ENCODE measurements at places on chromosomes 16 and 17. TPM values are rescaled to one million over a fixed set of nuclear protein-coding genes. Genes with fewer than 3 reads are reported as not detected.

EMP2 gene
- total RNA-seq, result not detected

TPSD1 gene
- not detected for total RNA-seq

- H3K27ac ChIP-seq, result no peak overlapping the region
- H3K27me3 ChIP-seq, result peaks cover 19% of the 10 kb centered on the region
- H3K36me3 ChIP-seq, result no peaks in the 10 kb centered on the region
- H3K4me1 ChIP-seq, result peaks cover 3% of the 10 kb centered on the region
Observed at GRCh38 chr16:86828653-86829052, 250.3 kb downstream of the FOXL1 start.

- peak overlapping the region; percentile 80 for H3K4me3 ChIP-seq
- H3K36me3 ChIP-seq, result peaks cover 6% of the 10 kb centered on the region
- peaks cover 67% of the 10 kb centered on the region for H3K27me3 ChIP-seq
- peak; percentile 76 for DNase-seq
- H3K27ac ChIP-seq, result peak overlapping the region; percentile 83
Observed at GRCh38 chr16:3171855-3172593, 16.0 kb upstream of the OR1F1 start.

All from activated CD4-positive, alpha-beta T cell treated with anti-CD3 and anti-CD28 coated beads, Interleukin-2, amount 10 ng/mL, durations not matched to agents 24 days and 14 days (primary cell).